ENCODE measurements at places on chromosomes 4 and X. TPM values are rescaled to one million over a fixed set of nuclear protein-coding genes. Genes with fewer than 3 reads are reported as not detected.

Gene FABP2
- total RNA-seq: not detected

Gene AMMECR1
- 6.4 TPM for total RNA-seq

Gene CXorf49
- not detected for total RNA-seq

Gene PHKA1
- 4.3 TPM for total RNA-seq

Gene UPF3B
- total RNA-seq: 1.7 TPM

Gene ITM2A
- total RNA-seq: 2.1 TPM

Gene CXorf51B
- not detected for total RNA-seq

Gene TKTL2
- not detected for total RNA-seq

Gene TMPRSS11A
- not detected for total RNA-seq

Gene CCNB3
- 0.63 TPM for total RNA-seq

Gene HHIP
- 0.16 TPM for total RNA-seq

Gene CNKSR2
- total RNA-seq: 0.32 TPM

Gene BEND4
- not detected for total RNA-seq

Gene ARSD
- total RNA-seq: 18.3 TPM

Gene SSX3
- not detected for total RNA-seq

Gene PARM1
- total RNA-seq: 0.09 TPM

Gene GPR82
- not detected for total RNA-seq

Gene FAAH2
- total RNA-seq: 0.47 TPM

Gene ARHGAP6
- total RNA-seq: 5.5 TPM

Gene SPOCK3
- 1.3 TPM for total RNA-seq

Gene EXOC1L
- total RNA-seq: not detected

Gene UGT2B11
- not detected for total RNA-seq

Gene PFKFB1
- total RNA-seq: 0.16 TPM

Gene ZNF141
- total RNA-seq: 4.8 TPM

Gene CD40LG
- not detected for total RNA-seq

Gene PTPN13
- total RNA-seq: 64.7 TPM

All from bronchial smooth muscle cell (primary cell).